Aorta (tissue), 5 donors: ENCODE measurements at places on chromosomes 11 and 22. TPM values are rescaled to one million over a fixed set of nuclear protein-coding genes. Genes with fewer than 3 reads are reported as not detected.

GRCh38 chr22:37334461-37334858 lies 52.2 kb downstream of the CYTH4 start:
- DNase-seq = no peak
- H3K4me3 ChIP-seq = no peak overlapping the region
- no peak overlapping the region for H3K27ac ChIP-seq
- H3K27me3 ChIP-seq = no peaks in the 10 kb centered on the region

The CLTCL1 gene
- total RNA-seq = 7.9 TPM

GRCh38 chr11:8631395-8632118 lies 37.5 kb upstream of the STK33 start:
- H3K27ac ChIP-seq = no peak overlapping the region
- H3K36me3 ChIP-seq = no peaks in the 10 kb centered on the region
- H3K4me3 ChIP-seq = no peak overlapping the region

The IL17REL gene
- not detected for total RNA-seq

GRCh38 chr11:79461666-79462645 lies 21.1 kb upstream of the TENM4 start:
- H3K36me3 ChIP-seq = no peaks in the 10 kb centered on the region
- H3K4me3 ChIP-seq = no peak overlapping the region
- no peaks in the 10 kb centered on the region for H3K4me1 ChIP-seq

DNA sequence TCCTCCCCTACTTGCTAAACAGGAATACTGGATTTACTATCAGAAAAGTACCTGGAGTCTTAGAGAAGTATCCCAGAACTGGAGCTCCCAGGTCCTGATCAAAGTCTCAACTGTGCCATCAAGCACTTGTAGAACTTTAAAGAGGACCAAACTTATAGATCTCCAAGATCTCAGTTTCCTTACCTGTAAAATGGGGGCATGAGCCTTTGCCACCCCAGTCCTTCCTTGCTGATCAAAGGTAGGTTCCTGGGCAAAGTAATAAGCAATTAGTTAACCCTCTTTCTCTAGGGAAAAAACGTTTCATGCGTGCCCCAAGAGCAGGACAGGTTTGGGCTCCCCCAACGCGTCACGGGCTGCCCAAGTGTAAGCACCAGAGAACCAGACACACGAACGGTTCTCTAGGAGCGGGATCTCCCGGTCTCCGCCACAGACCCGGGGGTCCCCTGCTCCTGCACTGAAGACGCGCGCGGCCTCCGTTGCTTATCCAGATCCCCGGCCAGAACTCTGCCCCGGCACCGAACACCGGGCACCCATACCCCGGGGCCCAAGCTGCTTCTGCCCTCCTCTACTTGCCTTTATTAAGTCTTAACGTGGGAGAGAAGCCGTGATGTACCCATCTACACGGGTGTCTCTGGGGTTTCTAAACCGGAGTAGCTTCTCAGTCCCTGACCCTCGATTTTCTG lies 505 bp downstream of the ZNF214 start:
- peak overlapping the region; percentile 28 for H3K27ac ChIP-seq
- H3K4me3 ChIP-seq = peak overlapping the region; percentile 67
- no peaks in the 10 kb centered on the region for H3K4me1 ChIP-seq
- peak; percentile 50 for DNase-seq
- H3K36me3 ChIP-seq = no peaks in the 10 kb centered on the region

The C11orf65 gene
- not detected for total RNA-seq

The ADAMTS15 gene
- total RNA-seq = 16.0 TPM

GRCh38 chr11:10497371-10498021 lies 42.4 kb downstream of the AMPD3 start:
- no peak overlapping the region for H3K4me3 ChIP-seq
- DNase-seq = no peak
- no peaks in the 10 kb centered on the region for H3K36me3 ChIP-seq
- H3K4me1 ChIP-seq = no peaks in the 10 kb centered on the region
- H3K27me3 ChIP-seq = no peaks in the 10 kb centered on the region
- H3K27ac ChIP-seq = no peak overlapping the region

DNA sequence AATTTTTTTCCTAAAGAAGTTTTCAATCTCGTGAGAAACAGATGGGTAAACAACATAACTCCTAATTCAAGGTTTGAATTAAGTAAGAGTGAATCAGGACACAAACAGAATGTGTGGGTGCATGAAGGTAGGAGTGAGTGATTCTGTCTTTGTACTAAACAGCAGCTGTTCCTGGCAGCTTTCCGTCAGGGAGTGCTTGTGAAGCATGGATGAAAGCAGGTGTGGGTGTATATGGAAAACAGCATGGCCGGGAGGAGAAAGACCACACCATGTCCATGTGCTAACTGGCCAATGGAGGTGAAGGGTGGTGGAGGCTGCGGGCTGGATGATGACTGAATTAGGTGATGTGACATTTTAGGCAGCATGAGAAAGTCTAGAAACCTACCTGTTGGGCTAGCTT lies 49.6 kb downstream of the BARX2 start:
- H3K36me3 ChIP-seq = no peaks in the 10 kb centered on the region
- H3K27ac ChIP-seq = no peak overlapping the region
- H3K27me3 ChIP-seq = no peaks in the 10 kb centered on the region
- no peak overlapping the region for H3K4me3 ChIP-seq
- H3K4me1 ChIP-seq = no peaks in the 10 kb centered on the region

The PHF21B gene
- 0.75 TPM for total RNA-seq

The SIPA1 gene
- total RNA-seq = 75.1 TPM

GRCh38 chr11:77353131-77353530 lies 51.6 kb upstream of the GDPD4 start:
- H3K4me3 ChIP-seq = no peak overlapping the region
- no peaks in the 10 kb centered on the region for H3K4me1 ChIP-seq
- H3K27ac ChIP-seq = no peak overlapping the region
- no peaks in the 10 kb centered on the region for H3K27me3 ChIP-seq

The KLHL35 gene
- 1.3 TPM for total RNA-seq

DNA sequence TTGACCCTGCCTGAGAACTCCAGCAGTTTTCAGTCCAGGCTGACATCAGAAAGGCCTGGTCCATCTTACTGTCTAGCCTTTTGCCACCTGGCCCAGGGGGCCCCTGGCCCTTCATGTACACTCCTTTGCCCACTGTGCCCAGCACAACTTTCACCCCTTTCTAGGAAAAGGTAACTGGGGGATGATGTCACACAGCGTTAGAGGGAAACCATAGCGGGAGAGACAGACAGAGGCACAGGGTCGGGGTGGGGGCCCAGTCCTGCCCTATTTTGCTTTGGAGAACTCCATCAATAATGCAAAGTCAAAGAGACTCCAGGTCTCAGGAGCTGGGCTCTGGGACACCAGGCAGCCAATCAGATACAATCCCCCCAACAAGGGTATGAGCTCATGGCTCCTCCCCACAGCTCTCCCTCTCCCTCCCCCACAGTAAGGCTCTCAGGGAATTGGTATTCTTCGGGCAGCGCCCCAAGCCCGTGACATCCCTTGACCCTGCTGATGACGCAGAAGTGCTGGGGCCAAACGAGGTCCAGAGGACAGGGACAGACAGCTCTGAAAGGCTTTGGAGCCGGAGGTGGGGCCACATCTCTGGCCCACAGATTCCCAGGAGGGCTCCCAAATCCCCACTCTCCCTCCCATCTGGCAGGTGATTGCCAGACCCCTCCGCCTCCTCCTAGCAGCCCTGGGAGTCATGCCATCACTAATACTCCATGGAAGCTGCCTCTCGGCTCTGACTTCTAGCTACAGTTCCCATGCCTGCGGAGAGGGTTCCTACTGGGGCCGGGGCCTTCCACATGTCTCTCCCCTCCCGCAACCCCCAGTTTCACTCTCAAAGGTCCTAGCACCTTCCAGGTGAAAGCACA lies 5.9 kb downstream of the USP2 start:
- H3K27ac ChIP-seq = no peak overlapping the region
- H3K4me3 ChIP-seq = no peak overlapping the region
- peak; percentile 92 for DNase-seq
- H3K27me3 ChIP-seq = no peaks in the 10 kb centered on the region
- H3K4me1 ChIP-seq = no peaks in the 10 kb centered on the region

The TMEM223 gene
- total RNA-seq = 12.6 TPM

- no peak overlapping the region for H3K4me3 ChIP-seq
- no peaks in the 10 kb centered on the region for H3K36me3 ChIP-seq
- no peaks in the 10 kb centered on the region for H3K27me3 ChIP-seq
- H3K27ac ChIP-seq = no peak overlapping the region
- no peak for DNase-seq
Measured at GRCh38 chr11:76800466-76801200, 17.5 kb downstream of the TSKU start.

The DAGLA gene
- 3.5 TPM for total RNA-seq

The SEPTIN3 gene
- 0.63 TPM for total RNA-seq

- peak overlapping the region; percentile 14 for H3K27ac ChIP-seq
- H3K36me3 ChIP-seq = no peaks in the 10 kb centered on the region
- H3K4me1 ChIP-seq = peaks cover 11% of the 10 kb centered on the region
- H3K27me3 ChIP-seq = no peaks in the 10 kb centered on the region
- H3K4me3 ChIP-seq = no peak overlapping the region
- no peak for DNase-seq
Measured at GRCh38 chr11:76770642-76771445, 12.3 kb upstream of the TSKU start.

DNA sequence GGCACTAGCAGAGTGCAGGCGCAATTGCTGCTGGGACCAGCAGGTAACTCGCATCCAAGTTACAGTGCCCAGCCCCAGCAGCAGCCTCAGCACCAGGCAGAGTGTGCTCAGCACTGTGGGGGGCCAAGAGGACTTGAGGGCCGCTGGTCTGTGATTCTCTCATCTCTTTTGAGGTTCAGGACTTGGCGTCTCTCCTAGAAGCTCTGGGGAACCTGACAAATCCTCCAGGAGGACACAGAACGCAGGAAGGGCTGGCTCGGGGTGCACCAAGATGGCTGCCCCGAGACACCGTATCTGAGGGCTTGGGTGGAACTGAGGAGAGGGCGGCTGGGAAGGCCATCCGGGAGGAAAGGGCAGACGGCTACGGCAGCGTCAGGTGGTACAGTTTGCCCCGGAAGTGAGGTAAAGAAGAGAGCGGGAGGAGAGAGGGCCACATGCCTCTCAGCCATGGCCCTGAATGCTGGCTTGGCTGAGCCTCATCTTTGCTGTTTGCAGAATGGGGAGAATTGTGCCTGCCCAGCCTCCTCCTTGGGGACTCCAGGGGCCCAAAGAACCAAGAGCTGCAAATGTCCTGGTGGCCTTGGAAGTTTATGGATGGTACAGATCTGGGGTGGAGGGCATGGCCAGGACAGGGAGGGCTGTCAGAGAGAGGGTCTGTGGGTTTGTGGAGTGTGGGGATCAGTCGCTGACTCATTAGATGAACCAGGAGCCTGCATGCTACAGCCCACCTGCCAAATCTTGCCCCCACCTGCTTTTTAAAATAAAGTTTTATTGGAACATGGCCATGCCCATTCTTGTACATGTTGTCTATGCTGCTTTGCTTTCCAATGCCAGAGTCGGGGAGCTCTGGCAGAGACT lies 78.0 kb downstream of the MYEOV start:
- H3K4me1 ChIP-seq = no peaks in the 10 kb centered on the region
- no peaks in the 10 kb centered on the region for H3K27me3 ChIP-seq
- no peak overlapping the region for H3K4me3 ChIP-seq
- no peaks in the 10 kb centered on the region for H3K36me3 ChIP-seq

DNA sequence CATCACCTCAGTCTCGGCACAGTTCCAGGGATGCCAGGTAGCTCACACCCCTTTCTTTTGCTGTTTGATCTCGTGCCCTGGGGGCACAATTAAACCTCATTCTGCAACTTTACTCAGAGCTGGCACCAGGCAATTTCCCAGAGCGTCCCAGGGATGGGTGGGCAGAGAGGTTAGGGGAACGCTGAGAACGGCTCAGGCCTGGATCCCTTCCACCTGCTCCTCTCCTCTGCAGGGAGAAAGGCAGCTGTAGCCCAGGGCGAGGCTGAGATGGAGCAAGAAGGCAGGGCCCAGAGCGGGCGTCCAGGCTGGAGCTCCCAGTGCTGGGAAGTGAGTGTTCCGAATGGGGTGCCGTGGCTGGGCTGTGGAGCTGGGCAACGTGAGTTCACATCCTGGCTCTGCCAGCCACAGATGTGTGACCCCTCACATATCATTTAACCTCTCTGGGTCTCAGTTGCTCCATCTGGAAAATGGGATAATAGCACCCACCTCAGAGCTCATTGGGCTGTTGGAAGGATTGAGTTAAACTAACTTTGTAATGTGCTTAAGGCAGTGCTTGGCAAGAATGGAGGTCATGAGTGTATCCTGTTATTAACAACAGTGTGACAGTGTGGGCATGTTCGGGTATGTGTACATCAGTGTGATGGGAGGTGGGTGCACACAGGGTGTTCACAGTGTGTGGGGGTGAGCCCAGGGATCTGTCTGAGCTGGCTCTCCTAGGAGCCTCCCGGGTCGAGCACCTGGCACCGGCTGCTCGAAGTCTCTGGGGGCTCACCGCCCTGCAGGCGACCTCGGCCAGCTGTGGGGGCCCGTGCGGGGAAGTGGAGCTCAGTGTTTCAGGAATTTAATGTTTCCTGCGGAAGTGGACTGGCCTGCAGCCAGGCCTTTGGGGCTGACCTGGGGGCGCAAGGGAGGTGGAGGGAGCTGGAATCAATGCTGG lies 15.5 kb downstream of the OTUB1 start:
- no peaks in the 10 kb centered on the region for H3K27me3 ChIP-seq
- no peaks in the 10 kb centered on the region for H3K4me1 ChIP-seq
- no peak for DNase-seq
- H3K4me3 ChIP-seq = no peak overlapping the region
- no peaks in the 10 kb centered on the region for H3K36me3 ChIP-seq
- H3K27ac ChIP-seq = no peak overlapping the region

The FOXR1 gene
- total RNA-seq = not detected

GRCh38 chr22:42648368-42649245 lies 585 bp downstream of the CYB5R3 start:
- peak; percentile 88 for DNase-seq
- no peaks in the 10 kb centered on the region for H3K36me3 ChIP-seq
- no peaks in the 10 kb centered on the region for H3K4me1 ChIP-seq
- H3K4me3 ChIP-seq = peak overlapping the region; percentile 70

The NXPE1 gene
- not detected for total RNA-seq

DNA sequence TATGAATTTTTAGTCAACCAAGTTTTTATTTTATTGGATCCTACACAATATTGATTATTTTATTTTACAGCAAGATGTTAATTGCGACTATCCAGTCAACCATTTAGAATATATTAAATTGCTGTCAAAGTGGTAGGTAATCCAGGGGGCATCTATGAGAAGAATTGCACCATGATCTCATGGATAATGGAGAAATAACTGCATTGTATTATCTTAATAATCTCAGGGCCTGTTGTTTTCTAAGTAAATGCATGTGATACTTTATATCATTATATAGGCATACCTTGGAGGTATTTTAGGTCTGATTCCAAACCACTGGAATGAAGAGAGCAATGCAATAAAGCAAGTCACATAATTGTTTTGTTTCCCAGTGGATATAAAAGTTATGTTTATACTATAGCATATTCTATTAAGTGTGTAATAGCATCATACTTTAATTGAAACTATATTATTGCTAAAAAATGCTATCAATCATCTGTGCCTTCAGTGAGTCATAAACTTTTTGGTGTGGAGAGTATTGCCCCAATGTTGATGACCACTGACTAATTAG lies 595.4 kb upstream of the CHORDC1 start:
- DNase-seq = no peak
- no peaks in the 10 kb centered on the region for H3K27me3 ChIP-seq
- no peak overlapping the region for H3K27ac ChIP-seq
- no peak overlapping the region for H3K4me3 ChIP-seq
